ENCODE measurements at places on chromosomes 6 and 20.
A peak's percentile ranks its signal among the peaks of the same experiment; 100 is the strongest.

DNA sequence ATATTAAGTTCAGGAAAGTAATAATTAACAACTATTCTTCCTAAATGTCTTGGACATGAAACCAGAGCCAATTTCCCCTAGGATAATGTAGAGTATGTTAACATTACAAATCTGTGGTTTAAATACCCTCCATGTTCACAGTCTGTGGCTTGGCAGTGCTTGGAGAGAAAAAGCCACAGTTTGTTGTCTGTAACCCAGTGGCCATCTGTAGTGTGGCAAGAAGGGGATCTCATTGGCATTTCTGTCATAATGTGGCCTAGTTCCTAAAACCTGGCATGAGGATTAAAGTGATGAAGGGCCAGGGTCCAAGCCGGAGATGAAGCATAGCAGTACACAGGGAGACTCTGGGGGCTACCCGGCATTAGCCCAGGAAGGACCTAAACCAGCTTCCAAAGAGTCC is 31.2 kb downstream of the SYNE1 start:
- ATAC-seq: no peak

DNA sequence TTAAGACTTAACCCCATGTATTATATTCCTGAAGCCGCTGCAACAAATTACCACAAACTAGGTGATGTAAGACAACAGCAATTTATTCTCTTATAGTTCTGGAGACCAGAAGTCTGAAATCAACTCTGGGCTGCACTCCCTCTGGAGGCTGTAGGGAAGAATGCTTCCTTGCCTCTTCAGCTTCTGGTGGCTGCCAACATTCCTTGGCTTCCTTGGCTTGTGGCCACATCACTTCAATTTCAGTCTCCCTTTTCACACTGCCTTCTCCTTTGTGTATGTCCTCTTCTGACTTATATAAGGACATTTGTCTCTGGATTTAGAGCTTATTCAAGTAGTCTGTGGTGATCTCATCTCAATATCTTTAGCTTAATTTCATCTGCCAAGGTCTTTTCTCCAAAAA is 141.6 kb downstream of the DHX35 start:
- ATAC-seq: no peak

GRCh38 chr6:118844915-118845314 is 49.0 kb upstream of the ASF1A start:
- ATAC-seq: no peak

DNA sequence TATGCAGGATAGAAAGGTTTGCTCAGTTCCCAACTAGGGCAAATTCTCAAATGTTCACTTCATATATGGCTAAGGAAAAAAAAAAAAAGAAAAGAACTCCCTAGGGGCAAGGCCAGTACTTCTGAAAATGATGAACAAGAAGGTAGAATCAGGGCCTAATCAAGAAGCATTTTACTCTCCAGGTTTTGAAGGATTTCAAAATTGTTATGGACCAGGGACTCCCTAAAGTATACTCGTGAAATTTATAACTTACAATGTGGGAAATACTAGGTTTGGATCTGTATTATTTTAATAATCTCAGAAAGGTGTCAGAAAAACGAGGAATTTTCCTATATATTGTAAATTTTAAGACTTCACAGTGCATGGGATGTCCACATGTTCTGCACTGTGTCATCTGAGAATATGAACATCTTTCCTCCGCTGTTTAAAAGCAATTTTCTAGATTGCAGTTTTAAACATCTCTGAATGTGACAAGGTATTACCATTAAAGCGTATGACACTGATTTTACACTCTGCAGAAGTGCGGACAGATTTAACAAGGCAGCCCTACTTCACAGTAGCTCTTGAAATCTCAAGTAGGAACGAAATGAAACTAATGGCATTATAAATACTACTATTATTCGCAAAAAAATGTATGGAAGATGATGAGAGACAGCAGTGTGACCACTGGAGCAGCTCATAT is 14.0 kb downstream of the PLAGL1 start:
- ATAC-seq: no peak

- ATAC-seq: no peak
These were observed 131.2 kb upstream of the HDDC2 start for GRCh38 chr6:125432963-125433362.

- no peak for ATAC-seq
These were observed 531.5 kb downstream of the EPHA7 start for GRCh38 chr6:92887871-92888270.

DNA sequence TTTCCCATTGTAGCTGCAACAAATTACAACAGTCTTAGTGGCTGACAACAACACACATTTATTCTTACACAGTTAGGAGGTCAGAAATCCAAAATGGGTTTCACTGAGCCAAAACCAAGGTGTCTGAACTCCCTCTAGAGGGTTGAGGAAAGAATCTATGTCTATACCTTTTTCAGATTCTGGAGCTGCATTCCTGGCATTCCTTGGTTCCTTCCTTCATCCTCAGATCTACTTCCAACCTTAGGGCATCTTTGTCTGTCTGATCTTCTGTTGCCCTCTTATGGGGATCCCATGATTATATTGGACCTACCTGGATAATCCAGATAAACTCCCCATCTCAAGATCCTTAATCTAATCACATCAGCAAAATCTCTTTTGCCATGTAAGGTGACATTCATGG is 540.9 kb upstream of the MAP3K7 start:
- no peak for ATAC-seq

DNA sequence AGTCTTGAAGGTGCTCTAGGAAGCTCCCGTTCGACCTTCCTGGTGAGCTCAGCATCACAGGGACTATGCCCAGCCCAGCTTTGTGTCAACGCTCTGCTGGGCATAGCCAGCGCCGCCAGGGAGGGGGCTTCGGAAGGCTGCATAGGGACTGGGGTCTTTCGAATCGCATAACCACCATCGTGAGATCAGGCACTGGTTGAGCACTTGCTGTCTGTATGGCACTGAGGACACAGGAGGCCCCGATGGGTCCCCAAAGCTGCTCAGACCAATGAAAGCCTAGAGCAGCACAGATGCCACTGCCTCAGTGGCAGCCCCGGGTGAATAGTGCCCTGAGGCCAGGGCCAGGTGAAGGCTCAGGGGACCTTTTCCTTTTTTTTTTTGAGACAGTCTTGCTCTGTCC is 96.7 kb downstream of the TAF4 start:
- no peak for ATAC-seq

DNA sequence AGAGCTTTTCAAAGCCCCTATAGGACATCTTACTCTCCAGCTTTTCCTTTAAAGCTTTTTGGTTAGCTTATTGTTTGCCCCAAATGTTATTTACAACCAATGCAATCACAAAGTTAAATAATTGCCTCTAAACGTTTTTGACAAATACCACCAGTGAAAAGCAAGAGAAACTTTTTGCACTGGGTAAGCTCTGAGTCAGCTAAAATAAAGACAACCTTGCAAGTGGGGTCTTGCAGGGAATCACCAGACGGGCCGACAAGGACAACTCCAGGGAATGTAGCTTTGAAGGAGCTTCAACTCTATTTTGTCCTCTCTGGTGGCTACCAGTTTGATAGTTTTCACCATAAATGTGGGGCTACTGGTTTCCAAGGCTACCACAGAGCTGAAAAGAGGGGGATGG is 14.7 kb upstream of the PSMF1 start:
- ATAC-seq: no peak

- no peak for ATAC-seq
These were observed 97.7 kb downstream of the RFX6 start for GRCh38 chr6:116974526-116975316.

GRCh38 chr6:150491131-150491810 is 108.4 kb upstream of the PLEKHG1 start:
- peak; percentile 71 for ATAC-seq

DNA sequence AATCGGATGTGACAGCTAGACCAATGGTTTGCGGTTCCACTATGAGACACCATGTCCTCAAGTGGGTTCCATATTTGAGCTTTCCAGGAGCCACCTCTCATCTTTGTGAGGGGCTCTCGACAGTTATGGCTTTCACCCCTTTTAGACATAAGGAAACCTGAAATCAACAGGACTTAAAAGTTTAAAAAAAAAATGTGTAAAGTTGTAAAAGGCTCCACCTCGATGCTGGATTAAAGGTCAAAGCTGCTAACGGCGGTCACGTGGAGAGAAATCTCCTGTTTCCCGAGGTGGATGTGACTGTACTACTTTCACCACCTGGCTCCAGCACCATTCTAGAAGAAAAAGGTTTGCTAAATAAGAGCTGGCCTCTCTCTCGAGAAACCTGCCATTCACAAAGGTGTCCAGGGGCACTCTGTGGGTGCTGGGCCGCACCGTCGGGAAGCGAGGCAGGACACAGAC is 542 bp downstream of the ATP5F1E start:
- ATAC-seq: no peak

GRCh38 chr6:20763296-20763695 is 229.0 kb downstream of the CDKAL1 start:
- ATAC-seq: no peak

DNA sequence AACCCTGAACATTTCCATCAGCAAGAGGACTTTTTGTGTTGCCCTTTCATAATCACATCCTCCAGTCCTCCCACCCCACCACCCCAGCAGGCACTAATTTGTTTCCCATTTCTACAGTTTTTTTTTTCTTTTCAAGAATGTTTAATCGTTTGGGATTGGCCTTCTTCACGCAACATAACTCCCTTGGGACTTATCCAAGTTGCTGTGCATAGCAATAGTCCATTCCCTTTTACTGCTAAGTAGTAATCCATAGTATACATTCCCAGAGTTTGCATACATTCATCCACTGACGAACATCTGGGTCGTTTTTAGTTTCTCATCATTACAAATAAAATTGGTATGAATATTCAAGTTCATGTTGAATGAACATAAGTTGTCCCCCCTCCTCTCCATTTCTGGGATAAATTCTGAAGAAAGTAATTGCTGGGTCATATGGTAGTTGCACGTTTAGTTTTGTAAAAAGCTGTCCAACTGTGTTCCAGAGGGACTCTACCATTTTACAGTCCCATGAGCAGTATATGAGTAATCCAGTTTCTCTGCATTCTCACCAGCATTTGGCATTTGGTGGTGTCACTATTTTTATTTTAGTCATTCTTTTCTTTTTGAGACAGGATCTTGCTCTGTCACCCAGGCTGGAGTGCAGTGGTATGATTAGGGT is 90.8 kb downstream of the DOK5 start:
- no peak for ATAC-seq

DNA sequence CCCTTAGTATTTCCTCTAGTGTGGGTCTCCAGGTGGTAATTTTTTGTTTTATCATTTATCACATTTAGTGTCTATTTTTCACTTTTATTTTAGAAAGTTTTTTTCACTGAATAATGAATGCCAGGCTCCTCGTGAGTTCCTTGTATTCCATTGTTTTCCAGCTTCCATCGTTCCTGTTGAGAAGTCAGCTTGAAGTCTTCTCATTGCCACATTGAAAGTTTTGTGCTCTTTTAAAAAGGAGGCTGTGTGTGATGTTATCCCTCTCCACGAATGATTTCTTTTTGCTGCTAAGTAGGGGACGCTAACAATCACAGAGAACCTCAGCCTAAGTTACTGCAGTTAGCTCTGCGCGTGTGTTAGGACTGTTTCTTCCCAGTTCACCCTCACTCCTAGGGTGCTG is 194.5 kb downstream of the TAF4 start:
- ATAC-seq: no peak

DNA sequence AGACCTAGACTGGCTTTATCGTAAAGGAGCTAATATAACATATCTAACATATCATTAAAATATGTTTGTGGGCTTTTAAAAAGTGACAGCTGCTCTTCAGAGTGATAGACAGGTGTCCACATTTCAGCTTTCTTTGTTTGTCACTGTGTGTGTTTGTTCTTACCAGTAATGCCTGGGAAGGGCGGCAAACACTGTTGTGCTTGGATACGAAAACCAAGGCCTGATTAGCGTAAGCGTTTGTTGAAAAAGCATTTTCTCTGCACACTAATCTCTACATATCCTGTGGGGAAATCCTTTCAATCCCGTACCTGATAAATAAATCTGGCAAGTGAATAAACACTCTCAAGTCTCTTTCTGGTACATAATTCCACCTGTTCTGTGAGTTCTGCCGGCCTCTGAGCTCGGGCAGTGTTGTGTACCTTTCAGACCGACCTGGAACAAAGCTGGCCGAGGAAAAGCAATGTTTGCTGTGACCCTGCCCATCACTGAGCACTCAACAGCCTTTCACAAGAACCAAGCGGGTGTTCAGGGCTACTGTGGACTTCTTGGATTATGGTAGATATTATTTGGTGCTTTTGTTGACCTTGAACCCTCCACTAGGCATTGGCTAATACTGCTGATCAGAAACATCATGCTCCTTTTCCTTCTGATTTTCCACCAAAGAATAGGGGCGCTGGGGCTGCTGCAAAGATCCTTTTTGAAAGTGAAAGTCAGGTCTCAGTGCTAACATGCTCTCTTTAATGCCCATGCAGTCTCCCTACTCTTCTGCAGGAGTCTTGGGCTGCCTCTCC is 100.4 kb downstream of the CD83 start:
- no peak for ATAC-seq

DNA sequence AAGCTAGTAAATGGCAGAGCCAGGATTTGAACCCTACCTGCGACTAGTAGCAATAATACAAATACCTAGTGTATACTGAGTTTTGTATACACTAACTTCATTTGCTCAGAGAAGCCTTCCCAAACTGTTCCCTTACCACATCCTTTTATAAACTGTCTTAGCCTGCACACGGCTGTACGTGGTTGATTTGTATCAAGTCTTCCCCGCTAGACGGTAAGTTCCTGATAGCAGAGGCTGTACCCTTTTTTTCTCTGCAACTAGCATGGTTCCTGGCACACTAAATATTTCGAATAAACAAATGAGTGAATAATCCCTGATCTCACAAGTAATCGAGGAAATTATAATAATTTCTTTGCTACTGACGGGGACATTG is 636 bp downstream of the RTF2 start:
- no peak for ATAC-seq

DNA sequence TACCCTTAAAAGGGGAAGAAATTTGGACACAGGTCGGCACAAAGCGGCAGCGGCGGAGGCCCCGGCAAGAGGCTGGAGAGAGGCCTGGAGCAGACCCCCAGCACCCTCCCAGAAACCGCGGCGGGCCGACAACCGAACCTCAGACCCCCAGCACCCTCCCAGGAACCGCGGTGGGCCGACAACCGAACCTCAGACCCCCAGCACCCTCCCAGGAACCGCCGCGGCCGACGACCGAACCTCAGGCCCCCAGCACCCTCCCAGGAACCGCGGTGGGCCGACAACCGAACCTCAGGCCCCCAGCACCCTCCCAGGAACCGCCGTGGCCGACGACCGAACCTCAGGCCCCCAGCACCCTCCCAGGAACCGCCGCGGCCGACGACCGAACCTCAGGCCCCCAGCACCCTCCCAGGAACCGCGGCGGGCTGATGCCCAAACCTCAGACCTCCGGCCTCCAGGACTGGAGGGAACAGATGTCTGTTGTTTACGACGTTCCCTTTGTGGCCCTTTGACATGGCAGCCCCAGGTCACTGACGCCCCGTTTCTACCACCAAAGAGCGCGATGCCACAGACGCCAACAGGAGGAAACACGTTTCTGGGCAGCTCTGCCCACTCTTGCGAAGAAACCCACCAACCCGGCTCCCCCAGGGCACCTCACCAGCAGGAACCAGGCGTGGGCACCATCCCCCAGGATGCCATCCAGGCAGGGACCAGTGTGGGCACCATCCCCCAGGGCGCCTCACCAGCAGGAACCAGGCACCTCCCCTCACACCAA is 28.4 kb downstream of the ZBTB46 start:
- ATAC-seq: no peak

- ATAC-seq: no peak
These were observed 154.3 kb upstream of the SNX9 start for GRCh38 chr6:157668713-157669112.
